NCI-H226 (cell line): ENCODE measurements at places on chromosomes 2 and 18.

DNA sequence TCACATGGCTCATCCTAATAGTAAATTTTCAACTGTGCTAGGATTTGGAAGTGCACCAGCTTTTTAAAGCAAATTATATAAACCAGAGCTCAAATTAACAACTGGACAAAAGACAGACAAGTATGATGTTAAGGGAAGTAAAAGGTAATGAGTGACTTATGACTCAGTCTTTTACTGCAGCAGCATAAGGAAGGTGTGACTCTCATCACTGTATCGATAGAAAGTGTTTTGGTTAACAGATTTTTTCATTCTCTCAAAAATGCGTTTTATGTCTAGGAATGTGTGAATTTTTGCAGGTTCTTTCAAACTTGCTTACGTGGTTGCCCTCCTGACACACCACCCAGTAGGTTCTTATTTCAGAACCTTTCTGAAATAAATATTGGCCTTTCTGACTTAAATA is 244.2 kb upstream of the BOD1L2 start:
- no peak for DNase-seq

DNA sequence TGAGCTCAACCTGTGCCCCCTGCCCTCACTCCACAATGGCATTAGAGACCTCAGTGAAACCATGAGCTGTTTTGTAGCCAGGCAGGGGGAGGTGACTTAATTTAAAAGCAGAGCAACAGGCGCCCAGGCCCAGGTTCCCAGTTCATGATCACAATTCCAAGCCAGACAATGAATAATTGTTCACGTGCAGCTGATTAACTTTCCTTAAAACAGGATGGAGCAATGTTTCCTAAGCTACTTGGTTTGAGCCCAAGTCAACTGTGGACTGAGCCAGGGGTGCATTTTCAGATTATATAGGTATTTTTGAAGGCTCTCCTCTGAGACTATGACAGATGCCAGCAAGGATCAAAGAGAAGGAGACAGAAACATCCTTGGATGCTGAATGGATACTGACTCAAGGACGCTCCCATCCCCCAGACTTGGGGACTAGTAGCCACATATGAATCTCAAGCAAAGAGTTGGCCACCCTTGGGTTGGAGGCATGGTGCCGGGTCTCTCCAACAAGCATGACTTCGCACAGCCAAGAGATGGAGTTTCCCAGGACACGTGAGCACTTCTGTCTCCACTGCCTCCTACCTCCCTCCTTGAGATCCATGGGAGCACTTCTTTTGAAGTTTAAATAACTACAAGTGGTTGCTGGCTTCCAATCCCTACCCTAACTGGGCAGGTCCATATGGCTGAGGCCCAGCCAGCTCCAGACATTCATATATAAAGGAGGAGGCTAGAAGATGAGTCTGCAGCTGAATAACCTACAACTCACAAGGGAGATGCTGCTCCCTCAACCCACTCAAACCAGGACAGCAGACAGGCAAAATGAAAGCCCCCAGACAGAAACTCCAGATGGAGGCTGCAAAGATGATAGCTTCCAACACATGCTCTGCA is 12.7 kb downstream of the SMAD7 start:
- no peak for DNase-seq

DNA sequence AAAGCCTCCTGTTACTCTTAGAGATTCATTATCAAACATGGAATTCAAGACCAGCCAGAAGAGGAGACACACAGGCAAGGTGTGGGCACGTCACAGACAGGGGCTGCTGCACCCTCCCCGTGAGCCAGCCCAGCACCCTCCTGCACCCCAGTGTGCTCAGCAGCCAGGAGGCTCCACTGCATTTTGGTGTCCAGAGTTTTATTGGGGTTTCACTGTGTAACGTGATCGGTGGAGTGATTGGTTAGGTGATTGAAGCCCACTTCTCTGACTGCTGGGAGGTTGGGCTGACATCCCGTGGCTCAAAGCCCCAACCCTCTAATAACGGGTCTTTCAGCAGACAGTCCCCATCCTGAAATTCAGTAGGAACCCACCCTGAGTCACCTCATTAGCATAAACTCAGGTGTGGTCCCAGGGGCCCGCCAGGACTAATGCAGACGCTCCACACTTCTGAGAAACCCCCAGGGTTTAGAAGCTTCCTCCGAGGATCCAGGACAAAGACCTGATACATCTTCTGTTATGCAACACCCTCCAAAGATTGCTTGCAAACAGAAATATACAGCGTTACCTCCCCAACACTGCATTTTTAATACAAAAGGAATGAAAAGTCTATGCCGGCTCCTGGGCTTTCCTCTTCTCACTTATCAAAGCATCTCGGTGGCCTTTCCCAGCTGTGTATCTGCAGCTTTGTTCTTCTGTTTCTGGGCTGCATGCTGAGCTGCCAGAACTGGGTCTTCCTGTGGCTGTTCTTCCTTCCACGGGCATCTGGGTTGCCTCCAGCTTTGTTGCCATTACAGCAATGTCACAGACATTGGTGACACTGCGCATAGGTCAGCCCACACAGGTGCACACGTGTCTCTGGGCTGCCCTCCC is 43.7 kb upstream of the SNED1 start:
- no peak for DNase-seq

DNA sequence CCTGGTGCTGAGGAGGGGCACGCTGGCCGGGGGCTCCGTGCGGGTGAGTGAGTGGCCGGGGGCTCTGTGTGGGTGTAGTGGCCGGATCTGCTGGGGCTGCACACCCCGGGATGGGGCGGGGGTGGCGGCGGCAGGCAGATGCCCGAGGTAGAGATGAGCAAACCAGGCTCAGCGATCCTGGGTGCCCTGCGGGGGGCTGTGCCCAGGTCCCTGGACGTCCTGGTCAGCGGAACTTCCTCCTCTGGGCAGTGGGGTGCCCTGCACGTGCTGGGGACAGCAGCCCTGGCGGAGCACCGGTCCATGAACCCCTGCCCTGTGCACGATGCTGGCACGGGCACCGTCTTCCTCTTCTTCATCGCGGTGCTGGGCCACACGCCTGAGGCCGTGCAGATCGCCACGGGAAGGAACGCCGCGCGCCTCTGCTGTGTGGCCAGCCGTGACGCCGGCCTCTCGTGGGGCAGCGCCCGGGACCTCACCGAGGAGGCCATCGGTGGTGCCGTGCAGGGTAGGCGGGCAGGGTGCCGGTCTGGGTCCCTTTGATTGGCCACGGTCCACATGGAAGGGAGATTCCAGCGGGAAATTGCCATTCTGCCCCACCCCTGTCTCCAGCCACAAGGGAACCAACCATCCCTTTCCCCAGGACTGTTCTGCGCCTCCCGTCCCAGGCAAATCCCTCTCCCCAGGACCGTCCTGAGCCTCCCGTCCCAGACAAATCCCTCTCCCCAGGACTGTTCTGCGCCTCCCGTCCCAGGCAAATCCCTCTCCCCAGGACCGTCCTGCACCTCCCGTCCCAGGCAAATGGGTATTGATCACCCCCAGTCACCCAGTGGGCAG is 5.9 kb downstream of the NEU4 start:
- no peak for DNase-seq

DNA sequence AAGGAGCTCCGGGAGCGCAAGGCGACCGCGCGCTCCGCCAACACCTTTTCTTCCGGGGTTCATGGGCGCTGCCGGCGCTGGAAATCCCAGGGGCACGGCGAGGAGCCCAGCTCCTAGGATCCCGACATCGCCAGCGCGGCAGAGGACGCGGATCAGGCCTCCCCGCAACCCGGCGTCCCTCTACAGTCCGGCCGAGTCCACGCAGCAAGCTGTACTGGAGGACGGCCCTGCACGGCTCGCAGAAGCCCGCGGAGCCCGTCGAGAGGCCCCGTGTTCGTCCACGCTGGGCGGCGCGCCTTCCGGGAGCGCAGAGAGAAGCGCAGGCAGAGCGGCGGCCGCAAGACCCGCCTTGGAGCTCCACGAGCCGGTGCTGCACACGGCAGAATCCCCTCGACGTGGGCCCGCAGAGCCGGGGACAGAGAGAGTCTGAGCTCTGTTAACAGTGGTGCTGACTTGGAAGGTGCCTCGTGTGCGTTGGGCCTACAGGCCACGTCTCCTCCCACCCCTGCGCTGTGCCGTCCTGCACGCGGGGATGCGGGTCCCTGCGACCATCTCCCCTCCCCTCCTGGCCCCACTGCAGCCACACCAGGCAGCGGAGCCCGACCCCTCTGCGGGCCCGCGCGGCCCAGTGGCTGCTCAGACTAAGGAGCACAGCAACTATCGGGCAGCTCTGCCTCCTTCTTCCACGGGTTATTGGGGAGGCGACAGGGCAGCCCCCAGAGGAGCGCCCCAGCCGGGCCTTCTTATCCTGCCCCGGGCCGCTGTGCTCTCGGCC is 28.1 kb upstream of the PTPN2 start:
- no peak for DNase-seq

DNA sequence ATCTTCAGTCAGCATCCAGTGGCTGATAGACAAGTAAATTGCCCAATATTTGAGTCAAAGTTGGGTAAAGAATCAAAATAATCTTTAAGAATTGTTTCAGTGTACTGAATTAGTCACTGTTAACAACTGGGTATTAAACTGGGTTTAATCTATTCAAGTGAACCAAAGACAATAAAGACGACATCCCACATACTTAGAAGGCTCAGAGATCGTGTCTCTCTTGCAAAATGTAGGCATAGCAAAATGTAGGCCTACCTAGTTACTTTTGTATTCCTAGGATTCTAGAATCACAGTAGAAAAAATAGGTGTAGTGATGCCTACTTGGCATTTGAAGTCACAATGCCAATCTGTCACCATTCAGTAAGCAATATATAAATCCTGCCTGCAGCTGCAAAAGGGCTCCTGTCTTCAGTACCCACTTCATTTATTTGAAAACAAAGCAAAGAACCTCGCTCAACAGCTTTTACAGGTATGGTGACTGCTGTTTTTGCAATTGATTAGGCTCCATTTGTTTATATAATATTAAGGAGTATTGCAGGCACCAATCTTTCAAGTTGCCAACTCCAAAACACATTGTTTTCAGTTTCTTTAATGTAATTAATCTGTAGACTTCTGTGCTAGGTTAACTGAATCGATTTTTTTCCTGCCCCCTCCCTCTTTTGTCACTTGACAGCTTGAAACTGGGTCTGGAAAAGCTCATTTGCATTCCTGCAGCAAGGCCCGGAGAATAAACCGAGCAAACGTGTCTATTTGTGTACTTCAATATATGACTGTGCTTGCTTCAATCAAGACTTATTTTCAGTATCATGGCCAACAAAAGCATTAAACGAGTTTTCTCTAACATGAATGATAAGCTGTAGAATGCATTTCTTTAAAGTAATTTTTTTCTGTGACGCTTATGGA is 1074.9 kb downstream of the TDRD15 start:
- DNase-seq, result no peak

- DNase-seq, result no peak
Measured at GRCh38 chr2:19362094-19362754, 3.8 kb upstream of the OSR1 start.

DNA sequence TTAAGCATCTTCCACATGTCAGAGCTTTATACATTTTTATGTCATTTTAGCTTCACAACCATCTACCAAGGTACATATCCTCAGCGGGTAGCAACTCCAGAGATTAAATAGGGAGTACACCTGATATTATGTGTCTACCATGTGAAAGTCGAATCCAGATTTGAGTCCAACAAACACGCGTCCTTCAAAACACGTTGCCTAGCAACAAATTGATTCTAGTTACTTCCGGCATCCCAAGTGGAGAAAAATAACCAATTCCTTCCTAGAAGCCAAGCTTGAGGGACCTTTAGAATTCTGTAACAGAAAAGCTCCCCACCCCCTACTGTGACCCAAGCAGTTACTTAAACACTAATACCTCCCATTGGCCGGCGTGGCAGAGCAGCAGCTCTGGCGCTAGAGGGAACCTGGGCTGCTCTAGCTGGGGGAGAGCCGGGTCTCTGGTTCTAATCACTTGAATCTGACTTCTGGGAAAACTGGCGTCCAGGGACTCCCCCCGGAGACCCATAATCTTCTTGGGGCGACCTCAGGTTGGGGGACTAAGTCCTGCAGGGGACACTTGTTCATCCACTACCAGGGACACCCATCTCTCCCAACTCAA is at the start of gene ERICH2:
ERICH2 (plus strand) TSS at position 371 of the 598 bp plus-strand sequence. CDS start 304 bp downstream, outside the sequence.
- peak; percentile 42 for DNase-seq

- no peak for DNase-seq
Measured at GRCh38 chr2:23590241-23590869, 205.4 kb downstream of the KLHL29 start.

- no peak for DNase-seq
Measured at GRCh38 chr2:212939777-212940531, 211.5 kb downstream of the IKZF2 start.

- no peak for DNase-seq
Measured at GRCh38 chr2:189179570-189179950, at the start of gene COL5A2. Gene COL5A2 (minus strand): TSS chr2:189179761. CDS start chr2:189179604, 157 bp downstream.

GRCh38 chr2:138247302-138247701 is 254.3 kb upstream of the SPOPL start:
- no peak for DNase-seq

- DNase-seq, result no peak
Measured at GRCh38 chr18:3093624-3094337, 80.8 kb upstream of the LPIN2 start.

GRCh38 chr18:77109648-77110019 is 22.9 kb downstream of the MBP start:
- no peak for DNase-seq

DNA sequence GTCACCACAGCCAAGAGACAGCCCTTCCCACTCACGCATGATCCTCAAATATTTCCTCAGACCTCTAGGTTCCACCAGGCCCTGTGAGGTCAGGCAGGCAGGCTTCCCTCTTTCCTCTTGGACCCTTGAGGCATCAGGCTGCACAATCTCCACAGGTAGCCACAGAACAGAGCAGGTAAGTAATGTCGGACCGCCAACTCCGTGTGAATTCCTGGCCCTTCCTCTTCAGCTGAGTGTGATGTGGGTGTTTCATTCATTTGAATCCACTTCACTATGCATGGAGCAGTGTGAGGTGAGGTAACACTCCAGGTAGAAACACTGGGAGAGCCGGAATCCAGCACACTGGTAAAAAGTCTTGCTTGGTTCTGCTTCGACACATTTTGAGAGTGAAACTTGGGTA is 44.0 kb downstream of the MRPL35 start:
- no peak for DNase-seq

GRCh38 chr18:6661692-6662415 is 67.7 kb upstream of the ARHGAP28 start:
- DNase-seq, result peak; percentile 88

DNA sequence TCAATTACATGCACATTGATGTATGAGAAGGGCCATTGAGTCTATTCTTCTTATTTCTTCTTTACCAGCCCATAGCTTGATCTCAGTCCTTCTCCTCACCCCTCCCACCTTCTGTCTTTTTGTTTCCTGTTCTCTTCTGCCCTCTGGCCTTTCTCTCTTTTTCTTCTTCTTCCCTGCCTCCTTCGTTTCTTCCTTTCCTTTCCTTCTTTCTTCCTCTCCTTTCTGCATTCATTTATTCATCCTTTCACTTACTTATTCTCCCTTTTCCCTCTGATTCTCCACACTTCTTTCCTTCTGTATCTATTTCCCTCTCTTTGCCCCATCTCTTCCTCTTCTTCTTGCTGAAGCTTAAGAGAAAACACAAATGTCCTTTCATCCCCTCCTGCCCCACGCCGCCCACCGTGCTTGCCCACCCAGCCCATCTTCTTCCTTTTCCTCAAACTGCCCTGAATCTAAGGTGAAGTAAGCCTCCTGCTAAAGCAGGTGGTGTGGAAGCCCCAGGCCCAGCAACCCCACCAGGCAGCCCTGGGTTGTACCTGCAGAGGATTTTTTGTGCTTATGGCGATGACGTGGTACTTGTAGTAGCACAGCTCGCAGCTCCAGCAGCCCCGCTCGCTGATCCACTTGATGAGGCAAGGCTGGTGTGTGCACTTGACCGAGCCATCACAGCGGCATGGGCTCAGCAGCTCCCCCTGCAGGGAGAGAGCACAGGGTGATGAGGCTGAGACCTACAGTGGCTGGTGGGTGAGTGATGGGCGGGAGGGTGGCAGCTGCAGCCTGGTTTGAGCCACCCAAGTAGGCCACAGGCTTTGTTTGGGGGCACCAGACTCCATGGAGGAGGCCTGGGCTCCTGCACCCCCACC is 89.0 kb downstream of the MARCHF4 start:
- DNase-seq, result no peak
